ENCODE measurements at places on chromosomes 7 and 10.

- DNase-seq, result no peak
These were observed 48.5 kb downstream of the GNAT3 start for GRCh38 chr7:80463272-80463920.

- DNase-seq, result no peak
These were observed 90.3 kb upstream of the DDC start for GRCh38 chr7:50655490-50655889.

DNA sequence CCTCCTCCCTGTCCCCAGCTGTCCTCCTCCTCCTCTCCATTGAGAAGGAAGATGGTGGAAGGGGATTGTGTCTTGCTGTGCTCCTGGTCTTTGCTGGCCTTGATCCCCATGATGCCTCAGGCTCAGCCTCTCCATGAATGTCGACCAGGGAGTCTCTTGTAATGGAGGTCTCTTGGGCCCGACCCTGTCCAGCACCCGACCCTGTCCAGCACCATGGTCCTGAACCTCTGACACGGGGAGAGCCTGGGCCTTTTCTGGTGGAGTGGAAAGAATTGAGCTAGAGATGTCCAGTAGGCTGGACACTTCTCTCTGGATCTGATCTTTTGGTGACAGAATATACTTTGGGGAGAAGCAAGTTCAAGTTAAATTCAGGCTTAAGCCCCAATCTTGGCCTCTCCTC, 42.3 kb upstream of the HMX3 start:
- no peak for DNase-seq

DNA sequence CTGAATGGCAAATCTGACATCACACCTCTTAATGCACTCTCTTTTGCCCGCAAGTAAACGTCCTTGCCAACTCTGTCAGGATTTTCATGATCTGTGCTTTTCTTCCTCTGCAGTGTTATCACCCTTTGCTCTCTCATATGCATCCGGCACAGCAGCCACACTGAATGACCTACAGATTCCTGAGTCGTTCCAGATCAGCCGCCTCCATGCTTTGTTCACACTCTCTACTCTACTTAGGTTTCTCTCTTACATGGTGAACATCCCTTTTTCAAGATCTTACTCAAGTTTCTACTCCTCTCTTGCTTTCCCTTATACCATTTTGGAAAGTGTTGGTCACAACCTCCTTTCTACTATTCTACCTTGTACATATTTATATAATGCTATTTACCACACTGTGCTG, 127.7 kb upstream of the AOAH start:
- no peak for DNase-seq

GRCh38 chr10:117661316-117661715, 118.8 kb downstream of the EMX2 start:
- DNase-seq, result no peak

DNA sequence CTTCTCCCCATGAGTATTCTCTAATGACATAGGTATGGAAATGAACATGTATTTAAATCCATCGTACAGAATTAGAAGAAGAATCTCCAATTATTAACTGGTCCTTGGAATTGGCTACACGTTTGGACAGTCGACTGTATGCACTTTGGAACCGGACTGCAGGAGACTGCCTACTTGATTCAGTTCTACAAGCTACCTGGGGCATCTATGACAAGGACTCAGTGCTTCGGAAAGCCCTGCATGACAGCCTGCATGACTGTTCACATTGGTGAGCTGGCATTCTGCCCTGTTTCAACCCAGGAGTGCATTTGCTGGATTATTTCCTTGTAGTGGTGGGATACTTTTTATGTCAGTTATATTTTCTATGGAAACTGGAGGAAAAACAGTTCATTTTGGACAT, 32.2 kb downstream of the ZRANB1 start:
- no peak for DNase-seq

GRCh38 chr7:69199661-69200060, 398.6 kb upstream of the AUTS2 start:
- DNase-seq, result no peak

DNA sequence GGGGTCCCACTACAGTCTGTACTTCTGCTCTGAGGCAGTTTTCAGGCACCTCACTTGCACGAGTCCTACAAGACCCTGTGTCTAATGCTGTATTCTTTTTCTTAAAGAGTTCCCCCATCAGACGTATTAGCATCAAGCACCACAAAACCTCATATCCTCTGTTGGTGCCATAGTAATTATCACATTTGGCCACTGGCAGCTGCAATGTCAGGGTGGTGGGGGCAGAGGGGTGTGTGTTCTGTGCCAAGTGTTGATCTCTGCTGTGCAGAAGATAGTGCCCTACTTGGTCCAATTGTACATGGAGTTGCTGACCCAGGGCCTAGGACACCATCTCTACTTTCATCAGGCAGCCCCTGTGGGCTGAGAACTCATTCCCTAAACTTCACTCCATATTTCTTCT, 20.0 kb upstream of the JAZF1 start:
- DNase-seq, result no peak

GRCh38 chr10:27258838-27259812, 18.5 kb upstream of the ACBD5 start:
- no peak for DNase-seq

DNA sequence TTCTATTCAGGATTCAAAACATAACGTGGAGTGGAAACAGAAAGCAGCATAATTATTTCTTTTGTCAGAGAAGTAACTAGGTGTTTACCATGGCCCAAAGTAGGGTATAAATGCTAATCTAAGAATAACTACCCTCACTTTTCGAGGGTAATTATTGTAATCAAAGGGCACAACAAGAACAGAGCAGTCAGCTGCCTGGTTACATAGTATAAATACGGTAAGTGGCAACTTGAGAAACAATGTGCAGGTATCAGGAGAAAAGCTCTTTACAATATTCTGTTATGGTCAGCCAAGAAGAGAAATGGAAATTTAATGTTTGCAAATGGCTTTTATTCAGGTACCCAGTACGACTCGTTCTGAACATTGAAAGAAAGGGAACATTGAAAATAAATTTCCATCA, 242.0 kb upstream of the NPY start:
- DNase-seq, result no peak

- DNase-seq, result no peak
These were observed 152.1 kb downstream of the BUB3 start for GRCh38 chr10:123306290-123306689.

DNA sequence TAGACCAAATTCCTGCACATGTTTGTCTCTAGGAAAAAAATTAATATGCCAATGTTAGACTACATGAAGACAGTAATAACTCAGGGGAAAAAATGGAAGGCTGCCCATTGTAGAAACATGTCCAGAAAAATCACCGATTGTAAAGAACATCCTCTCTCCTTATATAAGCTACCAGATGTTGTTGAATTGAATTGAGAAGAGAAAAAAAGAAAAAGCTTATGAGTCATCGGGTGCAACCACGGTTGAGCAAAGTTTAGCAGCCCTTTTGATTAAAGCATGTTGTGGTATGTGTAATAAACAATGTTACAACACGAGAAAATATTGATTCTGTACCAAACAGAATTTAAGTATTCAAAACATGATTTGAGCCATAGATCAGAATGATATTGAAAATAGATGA, 102.3 kb upstream of the ARHGAP21 start:
- no peak for DNase-seq

Data from DMS153 (cell line).